ENCODE measurements at places on chromosomes 11 and 22.

DNA sequence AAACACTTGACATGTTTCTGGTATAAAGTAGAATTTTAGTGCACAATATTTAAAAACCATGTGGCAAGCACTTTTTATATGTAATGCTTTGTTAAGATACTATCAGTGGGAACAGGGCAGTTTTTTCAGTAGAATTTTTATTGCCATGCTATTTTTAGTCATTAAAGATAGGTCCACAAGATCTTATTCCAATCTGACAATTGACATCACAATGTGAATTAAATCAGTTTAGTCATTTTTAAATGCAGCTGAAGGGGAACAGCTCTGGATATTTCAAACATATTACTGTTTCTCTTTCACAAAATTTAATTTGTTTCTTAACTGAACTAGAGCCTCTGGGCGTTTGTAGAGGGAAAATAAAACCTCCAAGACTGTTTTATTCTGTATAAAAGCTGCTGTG lies 194.1 kb downstream of the MSANTD4 start:
- no peak for DNase-seq

- DNase-seq: no peak
Measured at GRCh38 chr22:48279461-48279756, 1517.0 kb downstream of the TBC1D22A start.

- DNase-seq: no peak
Measured at GRCh38 chr11:34728609-34729008, 107.7 kb downstream of the EHF start.

- DNase-seq: no peak
Measured at GRCh38 chr11:31887180-31887579, 76.1 kb upstream of the PAX6 start.

DNA sequence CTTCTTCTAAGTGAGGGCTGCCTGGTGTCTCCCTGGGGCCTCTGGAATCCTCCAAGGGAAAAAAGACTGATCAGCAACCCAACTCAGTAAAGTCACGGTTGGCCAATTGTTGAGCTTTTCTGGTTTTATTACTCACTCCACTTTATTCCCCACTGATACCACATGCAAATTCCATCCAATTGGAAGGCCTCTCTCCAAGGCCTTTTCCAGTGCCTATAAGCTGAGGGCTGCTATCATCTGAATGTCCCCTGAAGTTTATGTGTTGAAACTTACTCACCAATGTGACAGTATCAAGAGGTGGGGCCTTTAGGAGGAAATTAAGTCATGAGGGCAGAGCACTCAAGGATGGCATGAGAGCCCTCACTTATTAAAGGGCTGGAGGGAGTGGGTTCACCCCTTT lies 463.3 kb downstream of the BUD13 start:
- DNase-seq: no peak

All from activated gamma-delta T cell treated with anti-CD3 and anti-CD28 coated beads, Interleukin-2, amount 50 U/mL, for 16 hours (primary cell).